Endothelial cell (in vitro differentiated cells): ENCODE measurements at places on chromosomes 1 and 21.

DNA sequence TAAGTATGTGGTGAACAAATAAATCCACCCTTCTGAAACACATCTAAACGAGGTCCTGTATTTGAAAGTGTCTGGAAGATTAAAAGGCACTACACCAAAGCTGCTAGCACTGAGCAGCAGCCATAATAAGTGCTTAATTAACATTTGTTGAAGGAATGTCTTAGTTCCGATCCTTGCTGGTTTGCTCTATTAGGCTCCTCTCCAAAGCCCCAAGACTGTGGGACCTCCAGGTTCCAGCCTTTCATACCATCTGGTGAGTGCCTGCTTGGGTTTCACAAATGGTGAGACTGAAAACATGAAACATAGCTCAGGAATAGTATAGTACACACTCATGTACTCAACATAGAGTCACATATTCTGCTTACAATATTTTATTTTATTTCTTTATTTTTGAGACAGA is 640 bp upstream of the CYP2J2 start:
- no peak for DNase-seq
- H3K27me3 ChIP-seq = peaks cover 1% of the 10 kb centered on the region
- H3K27ac ChIP-seq = no peak overlapping the region
- no peaks in the 10 kb centered on the region for H3K4me1 ChIP-seq

- no peak overlapping the region for H3K27ac ChIP-seq
- H3K4me1 ChIP-seq = peaks cover 5% of the 10 kb centered on the region
- DNase-seq = no peak
- no peaks in the 10 kb centered on the region for H3K36me3 ChIP-seq
- H3K27me3 ChIP-seq = peaks cover 1% of the 10 kb centered on the region
- H3K4me3 ChIP-seq = no peak overlapping the region
These were observed 39.9 kb upstream of the GBP5 start for GRCh38 chr1:89312572-89312971.

- peaks cover 8% of the 10 kb centered on the region for H3K27me3 ChIP-seq
- peaks cover 3% of the 10 kb centered on the region for H3K36me3 ChIP-seq
- H3K27ac ChIP-seq = no peak overlapping the region
- DNase-seq = no peak
- H3K4me3 ChIP-seq = no peak overlapping the region
- peaks cover 8% of the 10 kb centered on the region for H3K4me1 ChIP-seq
These were observed 3.0 kb upstream of the ATP1B1 start for GRCh38 chr1:169103480-169103893.

- DNase-seq = no peak
- H3K27ac ChIP-seq = no peak overlapping the region
- no peaks in the 10 kb centered on the region for H3K36me3 ChIP-seq
These were observed 21.6 kb downstream of the MAPKAPK2 start for GRCh38 chr1:206706298-206706791.

- H3K27ac ChIP-seq = no peak overlapping the region
- H3K36me3 ChIP-seq = peaks cover 11% of the 10 kb centered on the region
- H3K4me3 ChIP-seq = no peak overlapping the region
- DNase-seq = no peak
- H3K4me1 ChIP-seq = peaks cover 37% of the 10 kb centered on the region
- H3K27me3 ChIP-seq = peaks cover 5% of the 10 kb centered on the region
These were observed 6.7 kb downstream of the CR1L start for GRCh38 chr1:207651583-207651982.

- peaks cover 9% of the 10 kb centered on the region for H3K4me1 ChIP-seq
- DNase-seq = no peak
- H3K36me3 ChIP-seq = peaks cover 10% of the 10 kb centered on the region
- H3K27ac ChIP-seq = no peak overlapping the region
These were observed 59.9 kb downstream of the PLXNA2 start for GRCh38 chr1:208183977-208184911.

DNA sequence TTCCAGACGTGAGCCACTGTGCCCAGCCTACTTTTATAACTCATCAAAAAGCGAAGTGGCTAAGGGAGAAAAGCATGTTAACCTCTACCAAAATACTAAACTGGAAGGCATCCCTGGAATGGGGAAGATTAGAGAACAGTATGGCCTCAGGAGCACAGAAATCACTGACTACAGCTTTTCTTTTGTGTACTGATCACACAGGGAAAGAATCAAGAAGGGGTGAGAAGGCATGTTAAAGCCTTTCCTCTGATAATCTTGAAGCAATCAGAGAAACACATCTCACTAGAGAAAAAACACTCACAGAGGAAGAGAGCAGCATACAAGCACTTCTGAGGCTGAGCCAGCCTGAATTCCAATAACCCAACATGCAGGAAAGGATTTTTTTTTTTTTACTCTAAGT is 10.7 kb downstream of the PCAT6 start:
- no peaks in the 10 kb centered on the region for H3K36me3 ChIP-seq
- H3K27me3 ChIP-seq = peaks cover 8% of the 10 kb centered on the region
- DNase-seq = no peak
- H3K27ac ChIP-seq = no peak overlapping the region

GRCh38 chr1:157000686-157001085 is 44.9 kb downstream of the ARHGEF11 start:
- H3K4me3 ChIP-seq = no peak overlapping the region
- H3K4me1 ChIP-seq = peaks cover 31% of the 10 kb centered on the region
- no peaks in the 10 kb centered on the region for H3K36me3 ChIP-seq
- no peak for DNase-seq

DNA sequence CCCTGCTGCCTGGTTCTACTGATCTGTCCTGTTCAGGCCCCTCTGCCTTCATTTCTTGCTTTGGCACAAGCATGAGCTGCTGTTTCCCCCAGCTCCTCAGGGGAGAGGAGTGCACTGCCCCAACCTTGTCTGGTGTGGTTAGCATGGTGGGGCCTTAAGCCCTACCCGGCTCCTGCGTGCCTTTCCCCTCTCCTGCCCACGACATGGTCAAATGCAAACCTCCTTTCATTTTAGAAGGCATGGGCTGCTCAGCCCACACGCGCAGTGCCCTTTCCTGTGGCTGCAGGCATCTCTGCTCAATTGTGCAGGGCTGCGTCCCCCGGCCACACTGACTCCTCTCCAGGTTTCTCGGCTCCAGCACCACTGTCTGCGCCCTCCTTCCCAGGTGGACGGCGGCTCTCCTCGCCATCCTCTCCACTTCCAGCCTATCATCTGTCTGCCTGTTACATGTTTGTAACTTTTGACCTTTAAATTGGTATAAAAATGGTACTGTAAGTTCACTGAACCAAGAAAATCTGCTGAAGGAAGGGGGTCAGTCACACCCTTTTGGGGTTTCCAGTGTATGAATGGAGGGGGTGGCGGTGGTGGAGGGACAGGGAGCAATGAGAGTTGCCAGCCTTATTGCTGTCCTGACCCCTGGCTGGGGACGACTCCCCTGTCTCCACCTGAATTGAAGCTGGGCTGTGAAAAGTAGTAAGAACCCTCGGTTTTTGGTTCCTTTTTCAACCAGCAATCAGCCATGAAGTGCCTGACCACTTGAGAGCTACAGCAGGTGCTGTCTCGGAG is 5.1 kb downstream of the PDE9A start:
- H3K4me1 ChIP-seq = peaks cover 23% of the 10 kb centered on the region
- H3K27me3 ChIP-seq = peaks cover 16% of the 10 kb centered on the region
- no peak for DNase-seq
- H3K36me3 ChIP-seq = peaks cover 10% of the 10 kb centered on the region

DNA sequence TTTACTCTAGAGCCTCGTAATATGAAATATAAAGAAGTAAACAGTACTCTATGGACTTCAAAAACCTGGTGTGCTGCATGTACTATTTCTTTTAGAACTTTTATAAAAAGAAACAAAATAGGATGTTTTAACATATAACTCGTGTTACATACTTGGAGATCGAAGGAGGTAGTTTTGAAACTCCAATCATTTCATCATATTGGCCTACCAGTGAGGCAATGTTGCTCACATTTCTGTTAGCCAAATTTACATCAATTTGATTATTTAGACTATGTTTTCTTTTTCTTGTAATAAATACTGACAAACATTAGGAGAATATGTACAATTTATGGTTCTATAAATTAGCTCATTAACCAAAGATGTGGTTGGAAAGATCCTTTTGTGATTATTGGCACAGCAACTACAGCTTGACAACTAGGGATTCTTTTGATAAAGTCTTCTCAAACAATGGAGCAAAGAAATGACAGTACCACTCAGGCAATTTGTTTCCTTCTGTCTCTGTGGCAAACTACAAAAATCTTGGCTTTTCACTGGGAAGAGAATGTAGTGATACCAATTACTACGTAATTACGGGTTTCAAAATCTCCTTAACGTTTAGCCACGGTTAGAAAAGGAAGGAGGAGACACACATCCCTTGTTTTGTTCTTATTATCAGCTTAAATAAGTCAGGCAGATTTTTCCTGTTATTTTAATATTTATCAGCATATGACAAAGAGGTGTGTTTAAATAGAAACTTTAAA is 266.6 kb upstream of the SGIP1 start:
- no peak for DNase-seq
- H3K27ac ChIP-seq = no peak overlapping the region
- no peak overlapping the region for H3K4me3 ChIP-seq
- H3K36me3 ChIP-seq = no peaks in the 10 kb centered on the region
- peaks cover 1% of the 10 kb centered on the region for H3K27me3 ChIP-seq
- H3K4me1 ChIP-seq = peaks cover 76% of the 10 kb centered on the region

GRCh38 chr1:20936621-20937020 is 149.5 kb upstream of the HP1BP3 start:
- H3K4me3 ChIP-seq = no peak overlapping the region
- H3K27ac ChIP-seq = no peak overlapping the region
- no peaks in the 10 kb centered on the region for H3K4me1 ChIP-seq
- peaks cover 10% of the 10 kb centered on the region for H3K36me3 ChIP-seq
- peaks cover 2% of the 10 kb centered on the region for H3K27me3 ChIP-seq
- DNase-seq = no peak

- no peak within 1 kb of the TSS for H3K27ac ChIP-seq
- H3K27me3 ChIP-seq = peaks cover 43% of the 10 kb centered on the region
- H3K4me1 ChIP-seq = peaks cover 46% of the 10 kb centered on the region
- no peak for DNase-seq
- no peaks in the 10 kb centered on the region for H3K36me3 ChIP-seq
These were observed at the start of gene PRRX1 for GRCh38 chr1:170664093-170664827. Gene PRRX1, plus strand, starts transcription at chr1:170664131. Its CDS starts 88 bp downstream, at chr1:170664219.

- peaks cover 2% of the 10 kb centered on the region for H3K27me3 ChIP-seq
- DNase-seq = no peak
- H3K36me3 ChIP-seq = no peaks in the 10 kb centered on the region
- H3K4me1 ChIP-seq = no peaks in the 10 kb centered on the region
These were observed 139.9 kb downstream of the DPYD start for GRCh38 chr1:97780884-97781283.

DNA sequence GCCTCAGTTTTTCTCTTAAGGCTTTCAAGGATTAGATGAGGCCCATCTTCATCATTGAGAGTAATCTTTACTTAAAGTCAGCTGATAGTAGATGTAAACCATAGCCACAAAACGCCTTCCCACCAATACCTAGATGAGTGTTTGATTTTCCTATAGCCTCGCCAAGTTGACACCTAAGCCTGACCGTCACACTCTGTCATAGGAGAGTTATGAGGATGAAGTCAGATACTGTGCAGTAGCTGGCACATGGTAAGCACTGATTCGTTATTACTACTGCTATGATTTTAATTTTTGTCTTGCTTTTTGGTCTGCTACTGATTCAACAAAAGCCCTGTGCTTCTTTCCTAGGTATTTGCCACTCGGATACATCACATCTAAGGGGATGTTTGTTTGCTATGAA is 395.5 kb downstream of the RPS6KC1 start:
- peaks cover 2% of the 10 kb centered on the region for H3K27me3 ChIP-seq
- no peak overlapping the region for H3K27ac ChIP-seq
- no peaks in the 10 kb centered on the region for H3K36me3 ChIP-seq
- DNase-seq = no peak

- no peak overlapping the region for H3K4me3 ChIP-seq
- no peaks in the 10 kb centered on the region for H3K4me1 ChIP-seq
- no peaks in the 10 kb centered on the region for H3K36me3 ChIP-seq
- DNase-seq = no peak
- H3K27me3 ChIP-seq = no peaks in the 10 kb centered on the region
- H3K27ac ChIP-seq = no peak overlapping the region
These were observed 347.4 kb downstream of the PTPRU start for GRCh38 chr1:29583727-29584126.

- no peak for DNase-seq
These were observed 1.1 kb downstream of the CGN start for GRCh38 chr1:151512326-151512725.

DNA sequence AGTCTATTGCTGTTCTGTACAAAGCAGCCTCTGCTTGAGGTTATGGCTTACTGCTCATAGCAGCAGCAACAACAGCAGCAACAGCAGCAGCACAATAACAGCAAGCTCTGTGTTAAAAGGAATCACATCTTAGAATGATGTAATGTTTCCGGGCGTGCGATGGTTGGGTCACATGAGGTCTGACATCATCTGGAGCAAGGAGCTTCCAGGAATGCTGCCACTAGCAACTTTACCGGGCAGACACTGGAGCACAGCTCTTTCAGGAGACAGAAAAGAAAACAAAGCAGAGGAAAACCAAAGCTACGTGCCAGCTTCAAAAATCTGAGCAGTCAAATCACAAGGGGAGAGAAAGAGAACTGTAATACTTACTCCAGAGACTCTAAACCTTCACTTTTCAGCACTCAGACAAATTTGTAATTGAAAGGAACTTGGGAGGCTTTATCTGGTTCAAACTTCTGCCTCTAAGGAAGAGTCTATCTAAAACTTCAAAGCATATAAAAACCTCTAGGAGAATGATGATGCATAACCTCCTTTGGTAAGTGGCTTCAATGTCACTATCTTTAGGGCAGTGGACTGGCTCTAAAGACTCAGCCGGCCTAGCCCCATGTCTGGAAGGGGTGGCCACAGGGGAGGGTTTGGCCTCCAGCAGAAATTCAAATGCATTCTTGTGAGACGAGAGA is 28.3 kb upstream of the RAB3GAP2 start:
- peak overlapping the region; percentile 84 for H3K27ac ChIP-seq
- no peak overlapping the region for H3K4me3 ChIP-seq
- H3K27me3 ChIP-seq = no peaks in the 10 kb centered on the region
- DNase-seq = peak; percentile 27
- H3K4me1 ChIP-seq = peaks cover 18% of the 10 kb centered on the region

DNA sequence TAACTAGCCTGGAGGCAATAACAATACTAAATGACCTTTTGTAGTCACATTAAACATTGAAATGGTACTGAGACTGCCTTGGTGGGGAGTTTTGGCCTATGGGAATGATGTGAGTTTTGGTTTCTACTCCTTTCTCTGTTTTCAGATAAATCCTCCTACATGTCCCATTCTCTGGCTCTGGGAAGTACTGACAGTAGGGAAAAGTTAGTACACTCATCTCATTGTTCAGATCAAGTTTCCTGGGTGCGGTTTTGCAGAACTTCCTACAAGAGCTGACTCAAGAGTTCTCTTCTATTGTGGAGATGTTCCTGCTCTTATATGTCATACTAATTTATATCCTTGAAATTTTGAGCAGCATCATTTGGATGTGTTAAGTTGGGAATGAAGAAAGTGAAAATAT is 74.2 kb upstream of the MACF1 start:
- H3K4me3 ChIP-seq = no peak overlapping the region
- peaks cover 4% of the 10 kb centered on the region for H3K36me3 ChIP-seq
- H3K27ac ChIP-seq = peak overlapping the region; percentile 90
- DNase-seq = no peak
- H3K27me3 ChIP-seq = peaks cover 3% of the 10 kb centered on the region
